Cardiac septum (tissue), 1 donor: ENCODE measurements at places on chromosomes 11 and 22. TPM values are rescaled to one million over a fixed set of nuclear protein-coding genes. Genes with fewer than 3 reads are reported as not detected.

CRYBB2 gene
- not detected for total RNA-seq

SLN gene
- 19.0 TPM for total RNA-seq

GRIK4 gene
- total RNA-seq, result 0.40 TPM

OVOL1 gene
- total RNA-seq, result not detected

OR8B4 gene
- total RNA-seq, result not detected

CARD10 gene
- total RNA-seq, result 6.0 TPM

UPK2 gene
- total RNA-seq, result not detected

OR8D4 gene
- total RNA-seq, result not detected

DNA sequence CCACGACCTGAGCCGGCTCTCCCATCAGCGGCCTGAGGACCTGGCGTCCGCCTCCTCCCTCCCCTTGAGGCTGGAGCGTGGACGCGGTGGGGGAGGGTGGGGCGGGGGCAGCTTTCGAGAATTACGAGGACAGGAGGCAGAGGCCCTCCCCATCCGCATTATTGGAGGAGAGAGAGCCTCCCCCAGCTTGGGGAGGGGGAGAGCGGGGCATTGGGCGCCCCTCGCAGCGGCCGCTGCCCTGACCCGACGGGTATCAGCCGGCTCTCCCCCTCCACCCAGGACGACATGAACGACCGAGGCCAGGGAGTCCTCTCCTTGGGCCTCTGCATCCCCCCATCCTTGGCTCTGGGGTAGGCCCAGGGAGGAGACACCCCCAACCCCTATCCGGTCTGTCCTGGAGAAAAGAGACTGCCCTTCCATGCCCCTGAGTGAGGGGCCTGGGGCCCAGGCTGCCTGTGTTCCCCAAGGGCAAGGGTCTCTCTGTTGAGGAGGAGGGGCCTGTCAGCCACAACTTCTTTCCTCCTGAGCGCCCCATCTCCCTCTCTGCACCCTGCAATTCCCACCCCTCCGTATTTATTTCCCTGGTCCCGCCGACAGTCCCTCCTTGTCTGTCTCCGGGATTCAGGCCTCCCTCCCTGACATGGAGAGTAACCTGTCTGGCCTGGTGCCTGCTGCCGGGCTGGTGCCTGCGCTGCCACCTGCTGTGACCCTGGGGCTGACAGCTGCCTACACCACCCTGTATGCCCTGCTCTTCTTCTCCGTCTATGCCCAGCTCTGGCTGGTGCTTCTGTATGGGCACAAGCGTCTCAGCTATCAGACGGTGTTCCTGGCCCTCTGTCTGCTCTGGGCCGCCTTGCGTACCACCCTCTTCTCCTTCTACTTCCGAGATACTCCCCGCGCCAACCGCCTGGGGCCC lies 495 bp downstream of the GPR137 start:
- DNase-seq, result no peak

GRCh38 chr22:26608129-26608528 lies 9.7 kb downstream of the CRYBB1 start:
- no peak for DNase-seq

GRCh38 chr22:50720301-50721256 lies 17.4 kb upstream of the ACR start:
- no peak for DNase-seq

DNA sequence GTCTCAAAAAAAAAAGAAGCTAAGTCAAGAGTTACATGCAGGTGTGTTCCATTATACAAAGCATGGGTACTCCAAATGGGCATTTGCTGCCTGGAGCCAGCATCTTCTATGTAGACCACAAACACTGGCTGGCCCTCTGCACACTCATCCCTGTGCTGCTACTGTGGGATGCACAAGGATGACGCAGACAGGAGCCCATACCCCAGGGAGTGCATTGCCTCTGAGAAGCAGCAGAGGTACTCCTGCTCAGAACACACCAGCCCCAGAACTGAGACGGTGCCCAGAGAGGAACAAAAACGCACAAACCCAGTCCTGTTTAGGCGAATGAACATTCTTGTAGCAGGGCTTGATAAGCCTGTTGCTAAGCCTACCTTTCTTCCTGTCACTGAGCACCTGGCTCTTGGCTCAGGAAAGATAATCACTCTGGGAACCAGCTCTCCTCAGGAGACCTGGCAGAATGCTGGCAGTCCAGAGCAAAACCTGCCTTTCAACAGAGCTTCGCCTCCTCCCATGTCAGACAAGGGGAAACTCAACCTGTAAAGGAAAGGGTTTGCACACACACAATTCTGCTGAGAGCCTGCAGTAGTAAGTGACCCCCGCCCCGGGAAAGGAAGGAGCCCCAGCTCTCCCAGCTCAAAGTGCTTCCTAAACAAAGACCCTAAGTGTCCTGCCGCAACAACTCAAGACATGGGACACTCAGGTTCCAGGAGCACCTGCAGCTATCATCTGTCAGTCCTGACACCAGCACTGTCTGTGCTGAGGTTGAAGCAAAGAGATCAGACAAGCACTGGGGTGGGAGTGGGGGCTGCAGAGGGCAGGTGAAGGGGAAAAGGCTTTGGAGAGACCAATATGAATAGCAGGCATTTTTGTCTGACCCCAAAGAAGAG lies 145.7 kb downstream of the TENM4 start:
- DNase-seq, result no peak

DNA sequence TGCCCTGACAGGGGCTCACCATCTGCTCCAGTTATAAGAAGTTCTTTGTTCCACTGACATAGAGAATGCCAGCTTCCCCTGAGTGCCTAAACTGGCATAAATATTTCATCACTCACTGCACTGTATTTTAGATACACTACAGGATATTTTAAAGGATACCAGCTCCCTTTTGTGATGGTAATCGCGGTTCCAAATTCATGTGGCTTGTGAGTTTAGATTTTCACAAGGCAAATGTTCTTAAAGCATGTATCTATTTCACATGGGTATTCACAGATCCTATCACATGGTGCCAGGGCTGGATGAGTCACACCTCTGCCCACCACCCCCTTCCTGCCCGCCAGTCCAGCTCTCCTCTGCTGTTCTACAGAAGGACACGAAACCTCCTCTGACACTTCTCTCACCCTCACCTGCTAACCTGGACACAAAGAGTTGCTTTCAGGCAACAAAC lies 105.5 kb downstream of the KCNC1 start:
- DNase-seq, result no peak

DNA sequence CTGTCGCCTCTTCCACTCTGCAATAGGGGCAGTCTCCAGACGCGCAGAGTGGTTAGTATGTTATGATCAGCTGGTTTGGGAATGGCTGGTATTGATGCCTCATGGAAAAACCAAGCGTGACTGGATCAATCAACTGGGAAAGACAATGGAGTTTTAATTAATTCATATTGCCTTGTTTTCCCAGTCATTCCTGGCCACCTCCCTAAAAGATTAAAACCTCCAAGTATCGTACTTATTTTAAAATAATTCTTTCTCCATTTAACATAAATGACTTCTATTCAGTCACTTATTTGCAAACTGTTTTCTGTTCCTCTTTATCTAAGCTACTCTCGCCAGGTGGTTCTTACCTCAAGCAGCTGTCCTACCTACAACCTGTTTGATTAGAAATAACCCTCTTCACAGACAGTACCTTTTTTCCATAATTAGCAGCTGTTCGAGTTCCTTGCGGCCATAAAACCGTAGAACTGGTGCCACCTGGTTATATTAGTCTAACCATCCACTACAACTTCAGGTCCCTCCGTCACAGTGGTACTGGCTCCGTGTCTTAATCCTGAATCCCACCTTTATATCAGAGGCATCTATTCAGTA lies 898 bp downstream of the ZNF215 start:
- no peak for DNase-seq

GRCh38 chr11:75394085-75394840 lies 5.1 kb upstream of the RPS3 start:
- DNase-seq, result no peak

- DNase-seq, result no peak
Observed at GRCh38 chr11:3134218-3134621, 30.9 kb downstream of the OSBPL5 start.

- DNase-seq, result no peak
Observed at GRCh38 chr11:123197711-123198110, 2.7 kb upstream of the CLMP start.

GRCh38 chr11:57426439-57426928 lies 437 bp downstream of the SLC43A3 start:
- DNase-seq, result no peak

- no peak for DNase-seq
Observed at GRCh38 chr11:10125522-10126133, 168.4 kb downstream of the SBF2 start.

GRCh38 chr11:84887055-84887629 lies 740.0 kb downstream of the DLG2 start:
- no peak for DNase-seq
